ENCODE measurements at places on chromosomes 11 and 22.
A peak's percentile ranks its signal among the peaks of the same experiment; 100 is the strongest.

DNA sequence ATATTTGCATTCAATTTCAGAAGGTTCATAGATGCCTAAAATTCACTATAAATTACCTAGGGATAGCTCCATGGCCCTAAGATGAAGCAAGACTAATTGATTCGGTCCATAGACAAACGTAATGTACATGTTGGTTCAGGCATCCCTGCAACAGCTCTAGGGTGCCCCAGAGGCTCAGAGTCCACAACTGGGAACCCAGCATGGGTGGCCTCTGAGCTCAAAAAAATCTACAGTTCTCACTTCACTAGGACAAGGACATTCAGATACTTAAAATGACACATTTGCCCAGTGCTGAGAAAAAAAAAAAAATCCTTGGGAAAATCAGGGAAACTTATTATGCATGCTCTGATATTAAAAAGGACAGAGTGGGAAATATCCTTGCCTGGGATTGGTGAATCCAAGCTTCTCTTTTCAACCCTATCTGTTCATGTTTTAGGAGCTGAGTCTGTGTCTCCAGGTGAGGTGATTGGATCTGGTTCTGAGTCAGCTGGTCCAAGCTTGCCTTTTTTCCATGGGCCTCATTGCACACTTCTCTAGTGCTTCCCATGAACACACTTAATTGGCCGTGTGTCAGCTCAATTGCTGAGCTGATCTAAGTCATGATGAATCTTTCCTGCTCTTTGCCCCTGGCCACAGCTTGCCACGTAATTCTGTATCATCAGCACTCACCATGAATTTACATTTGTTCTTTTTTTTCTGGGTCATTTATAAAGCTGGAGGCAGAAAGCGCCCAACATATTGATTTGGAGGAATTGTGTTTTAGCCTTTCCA is 116.3 kb upstream of the RCN1 start:
- DNase-seq: no peak

DNA sequence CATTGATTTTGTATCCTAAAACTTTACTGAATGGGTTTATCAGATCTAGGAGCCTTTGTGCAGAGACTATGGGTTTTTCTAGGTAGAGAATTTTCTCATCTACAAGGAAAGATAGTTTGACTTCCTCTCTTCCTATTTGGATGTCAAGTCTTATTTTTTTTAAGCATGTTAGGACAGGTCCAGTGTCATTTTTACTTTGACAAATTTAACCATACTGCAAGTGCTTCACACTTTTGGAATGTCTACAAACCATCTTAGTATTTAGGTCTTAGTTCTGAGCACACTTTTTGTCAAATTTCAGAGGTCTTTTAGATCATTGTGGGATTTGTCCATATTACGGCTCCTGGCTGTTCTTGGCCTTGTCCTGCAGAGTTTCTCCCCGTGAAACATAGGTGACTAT is 715.2 kb upstream of the RAG2 start:
- DNase-seq: no peak

- no peak for DNase-seq
These were observed 310.7 kb upstream of the MTNR1B start for GRCh38 chr11:92658733-92659132.

GRCh38 chr11:518463-519202 is 11.6 kb upstream of the RNH1 start:
- DNase-seq: no peak

DNA sequence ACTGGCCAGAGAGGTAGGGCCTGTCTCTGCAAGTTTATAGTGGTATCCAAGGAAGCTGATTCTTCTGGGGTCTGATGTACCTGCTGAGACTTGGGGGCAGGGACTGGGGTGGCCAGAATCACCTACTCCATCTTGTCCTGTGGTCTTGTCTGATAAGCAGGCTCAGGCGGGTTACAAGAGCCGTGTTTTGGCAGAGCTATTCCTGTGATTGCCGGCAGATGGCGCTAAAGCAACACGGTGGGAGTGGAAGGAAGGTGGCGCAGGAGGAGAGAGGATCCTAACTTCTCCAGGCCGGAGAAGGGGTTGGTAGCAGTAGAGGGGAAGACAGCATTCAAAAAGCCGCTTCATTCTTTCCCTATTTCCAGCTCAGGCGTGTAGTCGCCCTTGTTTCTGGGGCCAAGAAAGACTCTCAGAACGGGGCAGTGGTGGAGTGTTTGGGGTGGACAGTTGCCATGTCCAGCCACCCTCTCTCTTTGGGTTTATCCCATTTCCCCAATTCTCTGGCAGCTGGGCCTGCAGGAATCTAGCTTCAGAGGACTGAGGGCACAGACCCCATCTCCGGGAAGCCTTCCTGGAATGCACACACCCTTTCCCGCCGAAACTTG is 15.1 kb downstream of the CHRM1 start:
- DNase-seq: peak; percentile 79

DNA sequence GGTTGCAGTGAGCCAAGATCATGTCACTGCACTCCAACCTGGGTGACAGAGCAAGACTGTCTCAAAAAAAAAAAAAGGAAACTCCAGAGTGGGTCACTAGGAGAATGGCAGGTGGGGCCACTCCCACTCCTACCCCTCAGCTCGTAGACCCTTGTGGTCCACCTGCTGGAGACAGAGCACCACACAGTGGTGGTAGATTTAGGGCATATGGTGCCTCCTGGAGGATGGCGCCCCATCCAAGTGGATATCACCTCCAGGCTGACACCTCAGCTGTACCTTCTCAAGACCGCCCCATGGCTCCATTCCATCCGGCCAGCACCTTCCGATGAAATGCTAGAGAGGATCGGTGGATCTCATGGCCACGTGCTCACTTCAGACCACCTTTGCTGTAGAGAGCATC is 6.2 kb downstream of the CYTH4 start:
- no peak for DNase-seq

DNA sequence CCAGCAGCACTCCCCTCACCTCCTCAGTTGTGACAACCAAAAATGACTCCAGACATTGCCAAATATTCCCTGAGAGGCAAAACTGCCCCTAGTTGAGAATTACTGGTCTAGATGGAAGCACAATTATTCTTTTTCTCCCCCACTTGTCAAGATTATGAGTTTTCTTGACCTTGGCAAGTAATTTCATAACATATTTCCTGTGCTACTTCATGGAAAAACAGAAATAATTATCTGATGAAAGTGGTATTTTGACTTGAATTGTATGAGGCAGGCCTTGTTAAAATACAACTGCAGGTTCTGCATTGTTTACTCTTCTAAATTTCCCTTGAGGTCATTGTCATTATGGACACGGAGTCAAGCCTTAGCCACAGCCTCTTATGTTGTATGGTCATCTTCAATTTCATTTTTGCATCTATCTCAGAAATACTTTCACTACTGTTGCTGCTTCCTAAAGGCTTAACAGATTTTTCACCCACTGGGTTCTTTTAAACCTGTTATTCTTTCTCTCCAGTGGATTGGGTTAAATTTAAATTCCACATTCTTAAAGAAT is 32.2 kb upstream of the LDLRAD3 start:
- DNase-seq: no peak

DNA sequence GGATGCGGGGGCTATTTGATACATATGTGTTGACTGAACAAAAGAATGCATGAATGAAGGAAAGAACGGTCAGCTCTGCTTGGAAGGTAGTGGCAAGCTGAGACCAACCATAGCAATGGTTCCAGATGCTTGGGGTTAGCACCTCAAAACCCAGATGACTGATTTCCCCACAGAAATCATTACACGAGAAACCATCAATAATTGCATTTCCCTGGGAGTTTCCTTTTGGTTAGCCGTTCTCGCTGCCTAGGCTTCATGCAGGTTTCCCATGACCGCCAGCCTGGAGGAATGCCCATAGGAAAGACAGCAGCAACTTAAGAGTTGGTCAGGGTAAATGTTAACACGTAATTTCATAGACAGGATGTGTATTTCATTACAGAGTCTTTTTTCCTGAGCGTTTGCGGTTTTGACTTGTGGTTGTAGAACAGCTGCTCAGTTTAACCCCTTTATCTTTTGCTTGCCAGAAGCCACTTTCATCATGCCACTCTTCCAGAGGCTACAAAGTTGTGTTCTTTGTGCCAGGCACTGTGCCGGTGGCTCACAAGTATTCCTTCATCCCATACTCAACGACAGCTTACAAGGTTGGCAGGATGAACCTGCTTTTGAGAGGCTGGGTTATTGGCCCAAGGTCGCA is 2.8 kb downstream of the IL17RA start:
- DNase-seq: peak; percentile 73

GRCh38 chr11:60482361-60482760 is 10.2 kb upstream of the MS4A12 start:
- no peak for DNase-seq

DNA sequence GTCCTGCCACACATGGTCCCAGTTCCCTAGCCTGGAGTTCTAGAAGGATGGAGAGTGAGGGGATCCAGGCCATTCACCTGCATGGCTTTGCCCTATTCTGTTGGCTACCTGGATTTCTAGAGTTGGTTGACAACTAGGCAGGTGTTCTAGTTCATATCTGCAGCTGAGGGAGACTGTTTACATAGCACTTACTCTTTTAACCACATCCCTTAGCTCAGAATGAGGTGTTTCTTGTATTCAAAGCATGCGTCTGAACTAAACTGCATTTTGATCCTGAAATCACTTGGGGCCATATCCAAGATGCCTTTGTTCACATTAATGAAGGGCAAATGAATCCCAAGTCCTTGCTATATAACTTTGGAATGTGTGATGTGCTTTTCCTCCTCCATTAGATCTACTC is 60.9 kb downstream of the SYT13 start:
- DNase-seq: no peak

DNA sequence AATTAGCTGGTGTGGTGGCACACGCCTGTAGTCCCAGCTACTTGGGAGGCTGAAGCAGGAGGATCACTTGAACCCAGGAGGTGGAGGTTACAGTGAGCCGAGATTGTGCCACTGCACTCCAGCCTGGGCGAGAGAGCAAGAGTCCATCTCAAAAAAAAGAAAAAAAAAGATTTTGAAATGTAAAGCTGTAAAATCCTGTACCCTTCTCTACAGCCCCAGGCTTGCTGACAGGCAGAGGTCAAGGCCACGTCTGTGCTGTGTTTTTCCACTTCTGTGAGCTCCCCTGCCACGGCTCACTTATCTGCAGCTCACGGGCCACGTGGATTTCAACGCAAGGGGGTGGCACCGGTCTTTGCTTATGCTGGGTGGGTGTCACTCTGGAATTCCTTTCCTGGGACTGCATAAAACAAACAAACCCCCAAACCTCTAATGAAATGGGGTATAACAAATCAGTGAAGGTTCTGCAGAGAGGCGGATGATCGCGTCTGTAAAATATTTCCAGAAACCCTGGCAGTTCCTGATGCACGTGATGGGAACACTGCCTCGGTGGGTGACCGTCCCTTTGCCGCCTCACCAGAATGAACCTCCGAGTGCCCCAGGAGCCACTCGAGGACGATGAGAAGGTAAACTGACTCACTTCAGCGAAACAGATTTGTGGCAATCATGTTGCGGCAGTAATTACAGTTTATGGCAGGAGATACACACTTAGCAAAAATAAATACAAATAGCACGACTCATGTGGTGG is 44.0 kb upstream of the ATXN10 start:
- DNase-seq: no peak

- no peak for DNase-seq
These were observed 843.7 kb upstream of the CHORDC1 start for GRCh38 chr11:91066456-91067047.

GRCh38 chr11:20467487-20468185 is 80.1 kb downstream of the PRMT3 start:
- no peak for DNase-seq

- DNase-seq: no peak
These were observed 63.7 kb downstream of the MAML2 start for GRCh38 chr11:96279018-96279895.

DNA sequence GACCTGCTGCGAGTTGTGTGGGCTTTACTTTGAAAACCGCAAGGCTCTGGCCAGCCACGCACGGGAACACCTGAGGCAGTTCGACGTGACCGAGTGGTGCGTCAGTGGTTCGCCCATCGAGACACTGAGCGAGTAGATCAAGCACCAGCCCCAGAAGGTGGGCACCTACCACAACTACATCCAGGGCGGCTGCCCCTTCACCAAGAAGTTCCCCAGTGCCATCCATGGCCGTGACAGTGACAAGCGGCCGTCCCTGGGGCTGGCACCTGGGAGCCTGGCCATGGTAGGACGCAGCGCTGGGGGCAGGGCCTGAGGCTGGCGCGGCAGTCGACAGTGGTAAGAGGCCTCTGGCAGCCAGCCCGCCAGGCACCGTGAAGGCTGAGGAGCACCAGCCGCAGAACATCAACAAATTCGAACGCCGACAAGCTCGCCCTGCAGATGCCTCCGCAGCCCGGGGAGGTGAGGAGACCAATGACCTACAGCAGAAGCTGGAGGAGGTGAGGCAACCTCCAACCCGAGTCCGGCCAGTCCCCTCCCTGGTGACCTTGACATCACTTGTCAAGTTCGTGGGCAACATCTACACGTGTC is 545.2 kb upstream of the CCDC179 start:
- no peak for DNase-seq

DNA sequence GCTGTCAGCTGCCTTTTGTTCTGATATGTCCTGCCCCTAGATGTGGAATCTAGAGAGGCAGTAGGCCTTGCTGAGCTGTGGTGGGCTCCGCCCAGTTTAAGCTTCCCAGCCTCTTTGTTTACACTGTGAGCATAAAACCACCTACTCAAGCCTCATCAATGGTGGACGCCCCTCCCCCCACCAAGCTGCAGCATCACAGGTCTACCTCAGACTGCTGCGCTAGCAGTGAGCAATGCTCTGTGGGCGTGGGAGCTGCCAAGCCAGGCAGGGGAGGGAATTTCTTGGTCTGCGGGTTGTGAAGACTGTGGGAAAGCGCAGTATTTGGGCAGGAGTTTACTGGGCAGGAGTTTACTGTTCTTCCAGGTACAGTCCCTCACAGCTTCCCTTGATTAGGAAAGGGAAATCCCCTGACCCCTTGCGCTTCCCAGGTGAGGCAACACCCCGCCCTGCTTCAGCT is 98.5 kb downstream of the SMCO4 start:
- DNase-seq: peak; percentile 14

DNA sequence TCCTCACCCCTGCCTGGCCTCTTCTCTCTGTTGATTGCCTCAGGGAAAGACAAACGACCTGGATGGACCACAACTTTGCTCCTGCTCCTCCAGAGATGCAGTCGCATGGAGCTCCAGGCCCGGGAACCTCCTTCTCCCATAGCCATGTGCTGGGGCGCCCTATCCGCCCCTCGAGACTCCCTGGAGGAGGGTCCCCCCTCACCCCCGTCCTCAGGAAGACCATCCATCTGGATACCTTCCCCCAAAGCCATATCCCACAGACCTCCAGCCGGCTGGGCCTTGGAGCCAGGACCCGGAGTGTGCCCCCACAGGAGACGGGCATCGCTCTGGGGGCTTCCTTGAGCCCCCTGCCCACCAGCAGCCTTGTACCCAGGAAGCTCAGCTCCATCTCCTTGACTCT is 2.2 kb downstream of the SEPTIN3 start:
- DNase-seq: no peak

DNA sequence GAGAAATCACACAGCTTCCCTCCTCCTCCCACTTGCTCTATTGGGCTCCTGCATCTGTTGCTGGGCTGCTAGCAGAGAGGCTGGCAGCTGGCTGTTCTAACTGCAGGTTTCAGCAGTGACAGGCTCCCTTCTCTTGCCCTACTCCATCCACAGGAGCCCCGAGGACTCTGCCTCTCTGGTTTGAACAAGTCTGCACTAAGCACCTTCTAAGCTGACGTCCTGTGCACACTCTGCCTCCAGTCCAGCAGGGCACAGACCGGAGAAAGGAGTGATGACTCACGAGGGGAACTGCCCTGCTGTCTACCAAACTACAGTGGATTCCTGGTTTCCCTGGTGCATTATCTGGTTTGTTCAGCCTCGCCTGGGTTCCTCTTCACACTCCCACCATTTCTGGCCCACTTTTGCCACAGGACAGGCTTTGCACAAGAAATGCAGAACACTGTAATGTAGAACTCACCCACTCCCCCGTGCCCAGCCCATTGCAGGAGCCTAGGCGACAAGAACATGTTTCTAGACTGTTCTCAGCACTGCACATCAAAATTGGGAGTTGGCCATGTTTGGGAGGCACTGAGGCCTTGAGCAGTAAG is 26.0 kb downstream of the IL10RA start:
- no peak for DNase-seq

Measured in DND-41 (cell line).